ENCODE measurements at places on chromosomes 16 and 17. TPM values are rescaled to one million over a fixed set of nuclear protein-coding genes. Genes with fewer than 3 reads are reported as not detected.

UNC119 gene
- total RNA-seq: 65.5 TPM

SP6 gene
- total RNA-seq: 0.46 TPM

MEFV gene
- 0.29 TPM for total RNA-seq

PRSS21 gene
- total RNA-seq: not detected

ACE gene
- total RNA-seq: 4.4 TPM

P4HB gene
- 1,235 TPM for total RNA-seq

PPM1E gene
- total RNA-seq: 0.21 TPM

NPIPB2 gene
- not detected for total RNA-seq

TPSAB1 gene
- 2.1 TPM for total RNA-seq

ZNF768 gene
- 43.7 TPM for total RNA-seq

TNFSF13 gene
- total RNA-seq: 4.1 TPM

HSD17B1 gene
- 1.6 TPM for total RNA-seq

PRCD gene
- total RNA-seq: not detected

GCGR gene
- not detected for total RNA-seq

KRTAP4-6 gene
- total RNA-seq: not detected

HOXB3 gene
- 20.1 TPM for total RNA-seq

CORO6 gene
- 12.2 TPM for total RNA-seq

CD300LG gene
- total RNA-seq: not detected

PNMT gene
- not detected for total RNA-seq

C16orf46 gene
- total RNA-seq: 2.0 TPM

APOH gene
- total RNA-seq: not detected

C16orf89 gene
- total RNA-seq: not detected

SYCE1L gene
- total RNA-seq: 0.12 TPM

KRT33B gene
- total RNA-seq: not detected

GLP2R gene
- total RNA-seq: 0.50 TPM

KRT16 gene
- total RNA-seq: 2.2 TPM

CCL16 gene
- total RNA-seq: not detected

SLC47A2 gene
- total RNA-seq: 1.9 TPM

ERCC4 gene
- total RNA-seq: 12.7 TPM

OTOP3 gene
- total RNA-seq: not detected

SLC5A2 gene
- total RNA-seq: not detected

KRT28 gene
- not detected for total RNA-seq

CHST5 gene
- not detected for total RNA-seq

SLC16A6 gene
- total RNA-seq: 0.48 TPM

MMP28 gene
- total RNA-seq: 0.57 TPM

KIF2B gene
- not detected for total RNA-seq

DNAH17 gene
- total RNA-seq: 0.02 TPM

TBX21 gene
- total RNA-seq: not detected

PRAC1 gene
- total RNA-seq: not detected

Data from A172 (cell line).